ENCODE measurements at places on chromosomes 12 and 14. TPM values are rescaled to one million over a fixed set of nuclear protein-coding genes. Genes with fewer than 3 reads are reported as not detected.

DCP1B gene
- total RNA-seq: 11.4 TPM

TAS2R31 gene
- 6.5 TPM for total RNA-seq

C12orf54 gene
- not detected for total RNA-seq

CYP27B1 gene
- total RNA-seq: 0.97 TPM

EFCAB11 gene
- 46.5 TPM for total RNA-seq

BCL2L14 gene
- total RNA-seq: 0.11 TPM

TROAP gene
- total RNA-seq: 27.0 TPM

CTSG gene
- not detected for total RNA-seq

GLT1D1 gene
- not detected for total RNA-seq

PRIMA1 gene
- total RNA-seq: 3.2 TPM

RNF34 gene
- total RNA-seq: 53.2 TPM

LMO3 gene
- total RNA-seq: not detected

SLC17A8 gene
- total RNA-seq: 0.10 TPM

FOXA1 gene
- 58.1 TPM for total RNA-seq

KLRK1 gene
- not detected for total RNA-seq

MOK gene
- total RNA-seq: 11.8 TPM

PROX2 gene
- not detected for total RNA-seq

MIP gene
- not detected for total RNA-seq
